DND-41 (cell line): ENCODE measurements at places on chromosomes 2 and 18.
A peak's percentile ranks its signal among the peaks of the same experiment; 100 is the strongest.

- DNase-seq: no peak
These were observed 28.4 kb downstream of the EIPR1 start for GRCh38 chr2:3349211-3349693.

DNA sequence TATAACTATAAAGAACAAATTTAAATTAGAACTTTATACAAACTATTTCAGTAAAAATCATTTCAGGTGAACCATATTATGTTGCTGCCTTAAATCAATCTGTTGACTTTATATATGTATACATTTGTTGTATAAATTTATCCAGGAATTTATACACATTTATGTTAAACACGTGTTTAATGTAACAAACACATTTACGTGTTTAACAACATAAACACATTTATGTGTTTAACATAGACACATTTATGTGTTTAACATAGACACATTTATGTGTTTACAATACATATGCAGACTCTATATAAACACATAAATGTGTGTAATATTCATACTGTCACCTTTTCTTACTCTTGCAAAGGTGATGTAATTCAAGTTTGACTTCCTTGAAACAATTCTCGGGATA is 75.4 kb upstream of the TWSG1 start:
- DNase-seq: no peak

DNA sequence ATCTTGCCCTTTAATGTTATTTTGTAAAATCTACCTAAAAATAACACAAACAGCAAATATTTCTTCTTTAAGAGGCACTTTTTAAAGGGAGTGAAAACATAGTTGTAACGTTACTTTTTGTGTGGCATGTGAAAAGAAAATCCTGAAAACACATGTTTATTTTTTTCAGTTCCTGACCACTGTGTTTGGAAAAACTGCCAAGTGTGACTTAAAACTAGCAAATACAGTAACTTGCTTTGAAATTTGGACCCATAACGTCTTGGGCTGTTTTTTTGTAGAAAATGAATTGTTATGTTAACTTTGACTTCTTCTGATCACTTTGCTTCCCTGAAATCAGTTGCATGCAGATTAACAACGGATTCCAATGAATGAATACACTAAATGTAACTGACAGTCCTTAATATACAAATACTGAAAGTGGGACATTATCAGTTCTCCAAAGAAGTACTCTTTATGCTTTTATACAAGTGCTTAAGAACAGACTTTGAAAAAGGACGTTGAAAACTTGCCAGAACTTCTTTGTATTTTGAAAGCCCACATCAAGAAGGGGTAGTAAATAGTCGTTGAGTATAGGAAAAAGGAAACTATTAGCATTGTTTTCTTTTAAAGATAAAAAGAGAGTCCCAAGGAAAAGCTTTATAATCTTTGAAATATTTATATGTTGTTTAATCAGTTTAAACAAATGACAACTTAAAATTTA is 96.1 kb upstream of the ZEB2 start:
- DNase-seq: no peak

DNA sequence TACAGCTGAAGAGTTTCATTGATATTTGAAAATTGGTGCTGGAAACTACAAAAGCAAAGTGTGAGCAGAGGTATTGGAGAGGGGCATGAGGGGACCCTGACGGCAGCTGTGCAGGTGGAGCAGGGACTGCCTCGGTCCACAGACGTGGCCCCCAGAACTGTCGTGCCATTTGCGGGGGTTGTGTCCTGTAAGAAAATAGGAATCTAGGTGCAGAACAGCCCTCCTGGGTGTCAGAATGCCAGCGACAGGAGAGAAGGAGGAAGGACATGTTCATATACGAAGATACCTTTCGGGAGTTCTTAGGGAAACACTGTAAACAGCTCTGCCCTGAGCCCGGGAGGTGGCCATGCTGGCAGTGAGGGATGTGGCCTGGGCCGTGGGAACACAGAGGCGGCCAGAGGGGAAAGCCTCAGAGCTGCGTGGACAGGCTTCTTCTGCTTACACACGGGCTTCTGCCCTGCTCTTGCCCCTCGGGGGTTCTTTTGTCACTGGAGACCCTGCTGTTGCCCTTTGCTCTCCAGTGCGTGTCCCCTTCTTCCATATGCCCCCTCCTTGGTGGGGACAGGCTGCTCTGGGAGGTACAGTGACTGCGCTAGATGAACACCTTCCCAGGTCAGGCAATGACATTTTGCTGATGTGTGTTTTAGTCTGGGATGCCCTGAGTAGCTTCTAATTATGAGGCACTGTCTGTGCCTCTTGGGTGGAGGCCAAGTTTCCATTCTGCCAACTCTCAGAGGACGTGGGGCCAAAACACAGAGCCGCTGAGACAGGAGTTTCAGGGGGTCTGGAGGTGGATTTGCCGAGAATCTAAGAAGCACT is 81.9 kb upstream of the TXNDC2 start:
- DNase-seq: no peak

- DNase-seq: no peak
These were observed 1.4 kb downstream of the SPATS2L start for GRCh38 chr2:200307724-200308545.

GRCh38 chr2:151437630-151438029 is 27.9 kb downstream of the RIF1 start:
- DNase-seq: no peak

- DNase-seq: no peak
These were observed 82.0 kb upstream of the SLC66A3 start for GRCh38 chr2:11073251-11073650.

DNA sequence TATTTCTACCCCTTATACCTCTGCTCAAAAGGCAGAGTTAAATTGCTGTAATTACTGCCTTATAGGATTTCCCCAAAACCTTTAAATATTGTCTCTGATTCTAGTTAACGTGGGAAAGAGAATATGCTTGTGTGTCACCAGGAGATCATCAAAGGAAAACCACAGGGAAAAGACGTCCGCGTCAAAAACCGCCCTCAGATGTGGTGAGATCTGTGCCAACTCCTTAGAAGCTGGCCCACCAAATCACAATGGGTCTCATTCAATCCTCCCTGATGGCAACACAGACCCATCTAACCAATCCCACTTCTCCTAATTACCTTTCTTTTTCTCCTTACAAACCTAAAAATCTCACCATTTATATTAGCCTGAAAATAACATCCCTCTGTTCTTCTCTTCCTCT is 25.4 kb downstream of the VPS54 start:
- DNase-seq: peak; percentile 78

GRCh38 chr2:189533288-189534035 is 47.1 kb downstream of the SLC40A1 start:
- no peak for DNase-seq

DNA sequence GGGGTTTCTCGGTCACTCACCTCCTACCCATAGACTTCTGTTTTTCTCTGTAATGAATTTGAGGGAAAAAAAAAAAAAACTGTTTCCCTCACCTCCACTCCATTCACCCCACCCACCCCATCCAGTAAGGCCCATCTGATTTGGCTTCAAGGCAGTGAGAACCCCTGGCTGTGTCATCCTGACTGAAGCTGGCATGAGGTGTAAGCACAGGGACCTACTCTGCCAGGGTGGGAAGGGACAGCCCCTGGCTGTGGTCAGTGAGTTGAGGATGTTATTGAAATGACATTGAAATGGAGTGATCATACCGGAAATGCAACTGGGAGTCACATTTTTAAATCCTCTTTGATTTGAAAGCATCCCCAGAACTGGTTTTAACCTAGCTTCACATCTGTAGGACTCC is 19.1 kb upstream of the BCL2L11 start:
- no peak for DNase-seq
